Eye (tissue), 1 donor: ENCODE measurements at places on chromosomes 11 and 22.

DNA sequence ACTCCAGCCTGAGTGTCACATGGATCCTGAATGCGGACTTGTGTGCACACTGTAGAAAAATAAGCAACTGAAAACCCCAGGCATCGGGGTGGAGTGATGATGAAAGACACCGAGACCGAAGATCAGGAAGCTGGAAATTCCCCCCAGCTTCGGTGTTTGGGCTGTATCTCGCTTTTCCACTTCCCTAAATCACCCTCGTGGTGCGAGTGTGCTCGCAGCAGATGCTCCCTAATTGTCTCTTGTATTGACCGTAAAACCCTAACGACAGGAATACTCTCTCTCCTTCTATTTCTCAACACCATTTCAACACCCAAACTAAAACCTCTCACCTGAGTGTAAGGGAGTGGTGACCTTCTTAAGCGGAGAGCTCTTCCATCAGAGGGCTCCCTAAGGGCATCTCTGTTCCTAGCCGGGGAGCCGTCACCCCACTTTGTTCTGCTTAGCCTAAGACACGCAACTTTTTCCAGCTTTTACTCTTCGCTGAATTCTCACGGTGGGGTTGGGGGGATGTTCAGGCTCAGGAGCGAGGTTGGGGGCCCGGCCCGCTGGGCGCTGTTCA lies 635 bp upstream of the GRK3 start:
- DNase-seq, result peak; percentile 65

DNA sequence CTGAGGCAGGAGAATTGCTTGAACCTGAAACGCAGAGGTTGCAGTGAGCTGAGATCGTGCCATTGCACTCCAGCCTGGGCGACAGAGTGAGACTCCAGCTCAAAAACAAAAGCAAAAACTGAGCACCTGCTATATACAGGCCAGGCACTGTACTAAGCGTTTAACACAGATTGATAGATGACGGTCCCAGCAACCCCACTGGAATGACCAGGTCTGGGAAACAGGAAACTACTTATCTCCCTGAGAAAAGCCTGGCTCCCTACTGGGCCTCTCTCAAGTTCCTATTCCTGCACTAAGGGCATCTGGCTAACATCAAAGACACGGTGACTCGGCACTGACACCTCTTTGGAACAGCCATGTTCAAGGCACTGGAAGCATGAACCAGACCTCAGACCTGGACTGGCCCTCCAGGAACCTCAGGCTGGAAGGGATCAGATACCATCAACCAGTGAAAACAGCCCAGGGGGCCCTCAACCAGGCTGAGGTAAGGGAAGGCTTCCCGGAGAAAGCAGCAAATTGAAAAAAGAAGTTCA lies 16.6 kb downstream of the ARAP1 start:
- DNase-seq, result no peak

DNA sequence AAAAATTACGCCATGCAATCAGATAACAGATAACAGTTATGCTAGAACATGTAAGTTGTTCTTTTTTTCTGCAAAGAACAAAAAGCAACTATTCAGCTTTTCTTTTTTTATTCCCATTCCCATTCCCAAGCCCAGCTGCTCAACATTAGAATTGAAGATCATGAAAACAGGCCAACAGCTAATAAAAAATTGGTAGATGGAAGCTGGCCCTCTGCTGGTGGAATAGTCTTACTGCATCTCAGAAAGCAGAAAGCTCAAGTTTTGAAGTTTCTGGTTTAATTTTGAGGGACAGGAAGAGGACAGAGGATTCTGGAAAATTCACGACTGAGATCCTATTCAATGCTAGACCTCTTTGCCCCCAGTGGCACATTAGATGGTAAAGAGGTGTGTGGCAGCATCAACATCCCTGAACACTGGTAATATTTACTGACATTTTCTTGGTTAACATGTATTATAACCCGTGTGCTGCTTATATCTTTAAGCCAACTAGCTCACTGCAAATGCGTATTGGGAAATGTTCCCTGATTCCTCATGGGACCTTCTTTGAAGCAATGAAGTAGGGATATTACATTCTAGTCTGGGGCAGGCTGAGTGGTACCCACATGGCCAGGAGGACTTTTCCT lies 591.2 kb downstream of the OPCML start:
- peak; percentile 84 for DNase-seq

DNA sequence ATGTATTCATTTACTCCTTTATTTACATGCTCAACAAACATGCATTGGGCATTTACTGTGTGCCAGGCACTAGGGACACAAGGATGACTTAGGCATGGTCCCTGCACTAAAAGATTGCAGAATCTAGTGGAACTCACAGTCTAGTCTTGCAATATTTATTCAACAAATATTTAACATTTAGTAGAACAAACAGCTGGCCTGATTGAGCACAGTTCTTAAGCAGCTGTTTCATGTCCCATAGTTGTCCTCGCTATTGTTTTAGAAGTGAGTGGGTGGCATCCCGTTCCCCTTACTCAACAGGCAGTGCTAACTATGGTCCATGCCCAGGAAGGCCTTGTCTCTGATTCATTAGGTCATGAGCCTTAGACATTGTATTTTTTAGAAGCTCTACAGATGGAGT lies 459.9 kb upstream of the CADM1 start:
- no peak for DNase-seq

DNA sequence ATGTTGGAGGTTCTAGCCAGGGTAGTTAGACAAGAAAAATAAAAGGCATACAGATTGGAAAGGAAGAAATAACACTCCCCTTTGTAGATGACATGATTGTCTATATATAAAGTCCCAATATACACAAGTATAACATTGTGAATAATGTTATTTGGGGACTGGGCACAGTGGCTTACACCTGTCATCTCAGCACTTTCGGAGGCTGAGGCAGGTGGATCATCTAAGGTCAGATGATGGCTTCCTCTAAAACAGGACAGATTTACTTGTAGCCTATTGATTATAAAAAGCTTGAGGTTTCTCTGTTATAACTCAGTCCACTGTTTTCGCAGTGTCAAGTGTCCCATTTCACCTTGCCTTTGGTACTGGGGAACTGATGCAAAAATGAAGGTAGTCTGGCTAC lies 19.6 kb downstream of the ATM start:
- no peak for DNase-seq

GRCh38 chr11:729492-730074 lies 17.7 kb upstream of the TALDO1 start:
- no peak for DNase-seq

DNA sequence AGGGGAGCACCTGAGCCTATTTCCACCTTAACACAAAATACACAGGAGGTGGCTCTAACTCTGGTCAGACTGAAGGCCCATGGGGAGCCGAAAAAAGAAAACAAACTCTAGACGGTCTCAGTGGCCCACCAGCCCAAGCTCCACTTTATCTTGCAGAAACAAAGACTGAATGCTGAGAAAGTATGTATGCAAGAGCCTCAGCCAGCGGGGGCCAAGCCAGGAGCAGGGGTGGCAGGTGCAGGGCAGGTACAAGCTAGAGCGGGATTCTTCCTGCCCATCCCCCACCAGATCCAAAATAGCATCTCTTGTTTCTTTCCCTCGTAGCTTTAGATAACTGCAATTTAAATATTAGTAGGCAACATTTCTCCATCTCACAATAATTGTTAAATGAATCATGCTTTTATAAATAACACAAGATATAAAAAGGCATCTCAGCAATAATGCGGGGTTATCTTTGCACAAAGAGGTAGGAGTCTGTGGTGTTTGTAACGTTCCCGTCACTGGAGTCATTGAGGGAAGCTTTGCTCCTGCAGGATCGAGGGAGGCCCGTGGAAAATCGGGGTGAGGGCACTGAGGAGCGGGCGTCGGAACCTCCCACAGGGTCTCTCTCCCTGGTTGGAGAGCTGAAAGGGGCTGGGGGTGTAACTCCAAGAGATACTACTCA lies 418.0 kb downstream of the SHANK2 start:
- DNase-seq, result no peak

GRCh38 chr11:64771861-64772260 lies 6.5 kb downstream of the SF1 start:
- DNase-seq, result no peak

- no peak for DNase-seq
These were observed 10.7 kb downstream of the ATG16L2 start for GRCh38 chr11:72824811-72825505.

GRCh38 chr22:26828311-26828710 lies 170.9 kb downstream of the MIAT start:
- DNase-seq, result no peak

- DNase-seq, result no peak
These were observed 24.4 kb downstream of the DDI1 start for GRCh38 chr11:104060820-104061219.

DNA sequence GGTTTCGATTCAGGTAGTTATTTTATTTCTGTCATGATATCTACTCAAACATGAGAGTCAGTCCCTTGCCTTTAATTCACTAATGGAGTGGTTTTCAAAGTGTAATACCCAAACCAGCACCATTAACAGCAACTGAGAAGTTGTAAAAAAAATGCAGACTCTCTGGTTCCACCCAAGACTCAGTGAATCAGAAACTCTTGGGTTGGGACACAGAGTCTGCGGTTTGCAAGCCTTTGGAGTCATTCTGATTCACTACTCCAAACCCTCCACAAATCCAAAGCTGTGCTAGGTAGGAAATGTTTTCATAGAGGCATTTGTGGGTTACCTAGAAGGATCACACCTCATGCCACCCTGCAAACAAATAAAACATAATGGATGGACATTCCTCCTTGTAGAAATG lies 340.1 kb downstream of the NTM start:
- DNase-seq, result no peak

DNA sequence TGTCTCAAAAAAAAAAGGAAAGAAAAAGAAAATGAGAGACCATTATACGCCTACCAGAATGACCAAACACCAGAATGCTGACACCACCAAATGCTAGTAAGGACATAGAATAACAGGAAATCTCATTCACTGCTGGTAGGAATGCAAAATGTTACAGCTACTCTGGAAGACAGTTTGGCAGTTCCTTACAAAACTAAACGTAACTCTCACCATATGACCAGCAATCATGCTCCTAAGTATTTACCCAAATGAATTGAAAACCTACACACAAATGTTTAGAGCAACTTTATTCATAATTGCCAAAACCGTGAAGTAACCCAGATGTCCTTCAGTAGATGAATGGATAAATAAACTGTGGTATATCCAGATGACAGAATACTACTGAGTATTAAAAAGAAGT lies 7.2 kb downstream of the CHKA start:
- no peak for DNase-seq

DNA sequence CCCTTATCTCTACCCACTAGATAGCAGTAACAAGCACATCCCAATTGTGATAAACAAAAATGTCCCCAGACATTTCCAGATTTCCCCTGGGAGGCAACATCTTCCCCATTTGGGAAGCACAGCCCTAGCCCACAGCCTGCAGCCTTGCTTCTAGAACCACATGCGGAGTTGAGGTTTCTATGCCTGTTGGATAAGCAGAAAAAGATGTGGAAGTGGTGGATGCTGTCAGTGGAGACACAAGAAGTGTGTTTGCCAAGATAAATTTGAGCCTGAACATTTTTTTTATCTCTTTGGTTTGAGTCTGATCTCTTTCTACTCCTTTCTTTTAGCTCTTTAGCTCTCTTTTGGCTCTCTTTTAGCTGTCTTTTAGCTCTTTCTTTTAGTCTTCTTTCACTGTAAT lies 884.5 kb downstream of the NTM start:
- DNase-seq, result no peak

GRCh38 chr22:28171115-28171514 lies 252.1 kb upstream of the PITPNB start:
- DNase-seq, result peak; percentile 87

DNA sequence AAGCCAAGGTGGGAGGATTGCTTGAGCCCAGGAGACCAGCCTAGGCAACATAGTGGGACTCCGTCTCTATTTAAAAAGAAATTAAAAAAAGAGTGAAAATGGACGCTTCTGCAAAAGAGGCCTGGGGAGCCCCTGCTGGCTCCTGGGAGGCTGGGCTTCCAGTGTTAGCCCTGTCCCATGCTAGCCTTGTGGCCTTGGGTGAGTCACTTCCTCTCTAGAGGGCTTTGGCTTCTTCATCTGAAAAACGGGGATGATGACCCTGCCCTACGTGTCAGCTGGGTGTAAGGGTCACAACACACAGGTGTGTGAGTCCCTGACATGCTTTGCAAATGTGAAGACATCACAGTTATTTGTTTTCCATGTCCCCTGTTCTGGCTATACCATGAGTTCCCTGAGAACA lies 32.8 kb downstream of the FAM227A start:
- no peak for DNase-seq

DNA sequence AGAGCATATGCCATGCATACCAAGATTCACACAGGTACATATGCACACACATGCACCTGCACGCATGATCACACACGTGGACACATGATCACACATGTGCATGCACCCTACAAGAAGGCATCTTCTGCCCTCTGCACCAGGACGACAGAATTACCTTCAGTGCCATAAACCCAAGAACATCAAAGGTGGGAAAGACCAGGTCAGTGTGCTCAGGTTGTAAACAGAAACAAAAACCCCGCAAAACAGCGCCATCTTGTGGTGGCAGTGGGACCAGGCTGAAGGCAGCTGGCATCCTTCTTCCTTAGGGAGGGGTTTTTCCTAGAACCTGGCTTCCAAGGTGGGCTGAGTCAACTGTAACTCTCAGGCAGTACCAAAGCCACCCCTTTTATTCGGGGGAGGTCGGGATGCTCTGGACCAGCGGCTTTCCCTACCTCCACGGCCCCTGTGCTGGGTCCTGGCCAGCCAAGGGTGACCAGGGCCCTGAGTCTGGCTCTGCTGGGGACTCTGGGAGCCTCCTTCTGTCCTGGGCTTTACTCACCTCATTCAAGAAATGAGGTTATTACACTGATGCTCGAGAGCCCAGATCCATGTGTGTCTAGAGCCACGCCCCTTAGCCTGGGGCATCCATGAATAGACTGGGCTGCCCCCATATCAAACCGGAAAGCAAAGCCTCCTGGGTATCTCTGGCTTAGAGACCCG lies 69.4 kb upstream of the FGF3 start:
- peak; percentile 93 for DNase-seq

GRCh38 chr11:128828350-128828749 lies 38.7 kb downstream of the KCNJ1 start:
- no peak for DNase-seq

DNA sequence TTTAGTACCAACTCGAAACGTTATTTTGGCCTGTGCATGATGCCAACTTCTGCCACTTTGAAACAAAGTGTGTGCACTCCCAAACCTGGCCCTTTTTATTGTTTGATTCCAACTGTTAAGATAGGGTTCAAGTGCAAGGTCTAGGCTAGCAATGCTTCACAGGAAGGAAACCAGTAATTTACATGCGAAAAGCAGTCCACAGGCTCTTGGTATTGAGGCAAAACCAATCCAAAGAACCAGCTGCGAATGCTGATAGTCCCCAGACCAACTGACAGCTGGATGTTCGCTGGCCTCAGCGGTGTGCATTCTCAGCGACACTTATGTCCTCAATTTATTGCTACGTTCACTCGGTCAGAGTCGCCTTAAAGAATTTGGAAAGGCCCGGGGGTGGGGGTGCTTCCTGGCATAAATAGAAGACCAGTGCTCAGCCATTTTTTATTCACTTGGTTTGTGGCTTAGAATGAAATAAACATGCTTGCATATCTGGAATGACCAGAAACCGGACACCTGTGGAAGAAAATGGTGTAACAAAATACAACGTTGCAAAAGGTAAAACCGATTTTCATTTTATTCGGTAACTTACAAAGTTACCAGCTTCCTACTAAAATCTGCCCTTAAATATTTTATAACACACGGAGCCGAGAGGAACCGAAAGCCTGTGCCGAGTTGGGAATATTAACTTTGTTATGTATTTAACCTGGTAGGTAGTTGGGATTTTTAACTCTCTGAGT lies 1.6 kb downstream of the CPT1A start:
- DNase-seq, result peak; percentile 74

- no peak for DNase-seq
These were observed 30.7 kb upstream of the CLDN5 start for GRCh38 chr22:19554834-19555404.

- no peak for DNase-seq
These were observed 98.6 kb downstream of the TTC28 start for GRCh38 chr22:28581016-28581415.

- no peak for DNase-seq
These were observed 196.5 kb downstream of the TENM4 start for GRCh38 chr11:79244241-79244772.
